ENCODE measurements at places on chromosomes 6 and 20.

DNA sequence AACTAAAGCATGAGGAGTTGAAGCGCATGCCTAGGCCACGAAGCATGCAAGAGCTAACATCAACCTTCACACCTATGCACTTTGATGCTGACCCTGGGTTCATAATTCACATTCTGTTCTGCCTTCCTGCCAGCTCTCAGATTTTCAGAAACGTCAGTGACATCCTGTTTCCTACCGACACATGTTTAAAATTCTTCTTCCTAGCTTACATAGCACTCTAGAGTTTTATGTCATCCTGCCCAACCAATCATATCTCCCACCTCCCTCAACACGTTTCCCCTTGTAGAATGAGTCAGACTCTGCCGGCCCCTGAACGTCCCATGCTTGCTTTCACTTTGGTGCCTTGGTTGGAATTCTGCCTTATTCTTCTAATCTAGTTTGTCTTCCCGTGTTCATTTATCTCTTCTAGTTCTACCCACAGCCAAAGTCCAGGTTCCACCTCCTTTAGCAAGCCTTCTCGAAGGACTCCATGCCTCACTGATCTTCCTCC, 97.2 kb upstream of the MAP7 start:
- DNase-seq = no peak

DNA sequence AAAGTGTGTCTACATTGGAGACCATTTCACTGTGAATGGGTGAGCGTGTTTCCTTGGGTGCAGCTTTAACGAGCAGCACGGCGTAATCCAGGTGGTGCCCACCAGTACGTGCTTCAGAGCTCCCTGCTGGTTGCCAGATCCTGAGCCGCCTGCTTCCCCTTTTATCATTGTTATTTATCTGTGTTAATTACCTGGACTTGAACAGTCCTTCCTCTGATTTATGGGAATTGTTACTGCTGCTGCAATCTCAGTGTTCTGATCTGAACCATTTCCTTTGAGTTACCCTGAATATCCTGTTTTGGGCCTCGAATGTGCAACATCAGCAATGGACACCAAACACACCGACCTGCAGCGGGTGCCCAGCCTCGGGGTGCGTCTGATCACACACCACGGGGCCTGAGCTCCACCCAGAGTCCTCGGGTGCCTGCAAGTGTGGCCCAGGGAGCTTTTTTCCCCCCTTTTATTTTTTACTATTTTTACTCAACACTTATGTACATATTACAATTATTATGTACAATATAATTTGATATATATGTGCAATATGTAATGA, 81.3 kb downstream of the RPP40 start:
- DNase-seq = no peak

DNA sequence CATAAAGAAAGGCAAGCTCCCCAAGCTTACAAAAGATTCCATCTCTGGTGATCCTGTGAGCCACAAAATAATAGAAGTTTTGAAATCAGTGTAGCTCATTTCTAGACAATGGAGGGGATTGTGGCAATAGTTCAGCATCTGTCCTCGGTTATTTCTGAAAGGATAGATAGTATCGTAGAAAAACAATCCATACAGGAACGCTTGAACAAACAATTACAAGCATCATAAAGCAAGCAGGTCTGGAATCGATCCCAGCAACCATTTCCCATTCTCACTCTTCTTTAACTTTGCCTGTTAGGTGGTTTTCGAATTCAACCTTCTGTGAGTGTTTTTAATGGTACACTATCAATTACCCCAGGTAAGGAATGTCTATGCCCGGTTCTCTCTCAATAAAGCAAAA, 931.1 kb downstream of the KIF16B start:
- no peak for DNase-seq

GRCh38 chr6:26223650-26224546, 136.7 kb downstream of the HFE start:
- no peak for DNase-seq

GRCh38 chr20:17558154-17558940, 11.5 kb upstream of the DSTN start:
- no peak for DNase-seq

DNA sequence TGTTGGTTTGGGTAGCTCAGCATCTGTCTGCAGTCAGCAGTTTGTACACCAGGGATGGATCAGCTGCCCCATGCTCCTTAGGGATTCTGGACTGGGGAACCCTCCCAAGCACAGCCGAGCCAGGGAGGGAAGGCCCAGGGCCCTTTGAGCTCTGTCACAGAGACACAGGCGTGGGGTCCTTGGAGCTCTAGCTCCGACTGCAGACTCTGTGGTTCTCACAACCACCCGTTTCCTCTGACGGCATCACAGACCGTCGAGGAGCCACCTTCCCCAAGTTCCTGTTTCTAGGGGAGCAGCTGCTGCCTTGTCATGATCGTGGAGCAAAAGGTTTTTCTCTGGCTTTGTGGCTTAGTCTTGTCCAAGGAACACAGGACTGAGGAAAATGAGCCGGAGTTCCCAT, at the start of gene SLA2:
Gene SLA2 (minus strand): TSS at position 199 of the 400 bp plus-strand sequence. CDS start 4,861 bp downstream, outside the sequence.
- peak; percentile 45 for DNase-seq

DNA sequence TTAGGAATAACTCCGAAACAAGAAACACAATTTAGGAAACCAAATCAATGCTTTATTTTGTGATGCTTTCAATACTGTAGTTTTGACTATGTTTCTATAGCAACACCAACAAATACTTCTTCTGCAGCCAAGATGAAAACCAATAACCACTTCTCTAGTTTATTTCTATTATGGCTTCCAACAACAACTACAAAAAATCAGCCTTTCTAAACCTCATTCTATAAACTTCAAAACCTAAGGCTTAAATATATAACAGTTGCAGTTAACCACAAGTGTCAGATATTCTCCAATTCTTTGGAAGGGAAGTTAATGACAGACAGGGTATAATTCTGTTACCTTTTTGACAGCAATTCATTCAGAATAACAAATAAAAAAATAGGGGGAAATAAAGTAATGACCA, 80.9 kb downstream of the EPB41L2 start:
- no peak for DNase-seq

- no peak for DNase-seq
Measured at GRCh38 chr6:108359901-108360882, 65.3 kb downstream of the AFG1L start.

- DNase-seq = no peak
Measured at GRCh38 chr6:121158891-121159290, 175.4 kb downstream of the TBC1D32 start.

GRCh38 chr6:107666981-107667601, 157.0 kb downstream of the SCML4 start:
- DNase-seq = no peak

GRCh38 chr6:42045538-42046460, 4.5 kb upstream of the TAF8 start:
- DNase-seq = no peak

DNA sequence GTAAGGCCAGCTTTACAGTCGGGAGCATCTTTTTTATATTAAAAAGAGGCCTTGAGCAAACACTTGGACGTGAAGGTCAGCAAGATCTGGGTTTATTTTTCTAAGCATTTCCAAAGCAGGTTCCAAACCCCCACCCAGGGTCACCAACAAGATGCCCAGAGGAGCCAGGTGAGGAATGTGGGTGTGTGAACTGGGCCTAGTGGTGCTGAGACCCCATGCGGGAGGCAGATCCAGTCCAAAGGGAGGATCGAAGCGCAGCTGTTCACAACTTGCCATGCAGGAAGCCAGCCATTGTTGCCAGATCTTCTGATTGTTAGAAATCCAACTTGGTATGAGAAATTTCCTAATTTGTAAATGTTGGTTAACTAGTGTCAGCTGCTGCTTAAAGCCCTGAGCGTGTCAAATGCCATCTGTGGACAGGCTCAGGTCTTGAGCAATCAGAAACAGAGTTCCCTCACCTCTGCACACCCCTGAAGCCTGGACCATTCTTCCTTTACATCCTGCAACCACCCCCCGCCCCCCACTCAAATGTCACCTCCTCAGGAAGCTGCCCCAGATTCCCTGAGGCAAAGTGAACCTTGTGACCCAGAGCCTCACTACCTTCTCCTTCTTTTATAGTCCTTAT, 46.5 kb downstream of the NFATC2 start:
- DNase-seq = no peak

- DNase-seq = no peak
Measured at GRCh38 chr6:118748311-118749062, 97.1 kb upstream of the CEP85L start.

- DNase-seq = no peak
Measured at GRCh38 chr6:71289039-71289801, 609 bp downstream of the OGFRL1 start.

DNA sequence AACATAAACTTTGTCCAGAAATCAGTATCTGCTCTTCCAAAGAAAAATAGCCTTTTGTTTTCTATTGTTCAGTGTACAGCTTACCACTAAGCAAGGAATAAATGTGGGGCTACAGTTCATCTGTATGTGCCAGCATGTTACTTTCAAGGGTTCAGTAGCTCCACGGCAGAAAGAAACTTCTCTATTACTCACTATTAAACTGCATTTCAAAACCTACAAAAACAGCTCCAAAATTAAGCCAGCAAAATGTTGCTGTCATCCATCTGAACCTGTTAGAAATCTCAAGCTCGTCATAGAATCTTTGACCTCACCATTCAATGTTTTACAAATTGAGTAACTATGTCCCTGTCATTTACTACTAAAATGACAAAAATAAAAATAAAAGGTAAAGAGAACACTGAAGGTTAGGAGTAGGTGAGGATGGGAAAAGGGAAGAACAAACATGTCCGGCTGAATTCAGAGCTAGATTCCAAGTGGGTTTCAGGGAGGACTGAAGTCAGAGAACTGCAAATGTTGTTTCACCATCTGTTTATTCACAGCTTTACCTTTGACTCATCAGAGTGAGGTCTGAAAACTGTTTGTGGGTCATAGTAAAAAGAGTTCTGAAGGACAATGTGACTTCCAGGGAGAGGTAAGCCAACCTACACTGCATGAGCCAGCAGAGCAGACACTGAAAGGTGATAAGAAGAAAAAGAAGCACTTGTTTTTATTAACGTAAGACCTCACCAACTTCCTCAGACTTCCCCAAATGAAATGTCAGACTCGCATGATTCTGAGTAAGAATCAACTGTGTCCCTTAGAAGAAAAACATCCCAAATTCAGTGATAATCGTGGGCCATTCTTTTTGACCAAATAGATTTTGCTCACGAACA, 62.0 kb downstream of the ATXN1 start:
- DNase-seq = no peak

DNA sequence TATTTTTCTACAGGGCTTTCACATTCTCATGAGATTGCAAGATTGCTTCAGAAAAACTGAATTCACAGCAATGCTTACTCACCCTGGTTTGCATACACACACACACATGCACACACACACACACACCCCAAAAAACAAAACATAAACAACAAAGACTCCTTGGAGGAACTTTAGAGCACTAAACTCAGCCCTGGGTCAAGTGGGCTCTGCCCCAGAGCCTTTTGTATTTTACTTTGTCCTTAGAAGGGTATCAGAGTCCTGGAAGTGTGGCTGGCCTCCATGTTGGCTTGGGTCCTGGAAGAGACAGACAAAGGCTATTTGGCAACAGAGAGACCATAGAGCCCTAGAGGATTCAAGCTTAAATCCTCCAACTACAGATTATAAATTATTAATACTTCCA, 8.0 kb upstream of the CST9 start:
- DNase-seq = no peak

GRCh38 chr6:145267076-145267867, 468.0 kb downstream of the EPM2A start:
- DNase-seq = no peak

DNA sequence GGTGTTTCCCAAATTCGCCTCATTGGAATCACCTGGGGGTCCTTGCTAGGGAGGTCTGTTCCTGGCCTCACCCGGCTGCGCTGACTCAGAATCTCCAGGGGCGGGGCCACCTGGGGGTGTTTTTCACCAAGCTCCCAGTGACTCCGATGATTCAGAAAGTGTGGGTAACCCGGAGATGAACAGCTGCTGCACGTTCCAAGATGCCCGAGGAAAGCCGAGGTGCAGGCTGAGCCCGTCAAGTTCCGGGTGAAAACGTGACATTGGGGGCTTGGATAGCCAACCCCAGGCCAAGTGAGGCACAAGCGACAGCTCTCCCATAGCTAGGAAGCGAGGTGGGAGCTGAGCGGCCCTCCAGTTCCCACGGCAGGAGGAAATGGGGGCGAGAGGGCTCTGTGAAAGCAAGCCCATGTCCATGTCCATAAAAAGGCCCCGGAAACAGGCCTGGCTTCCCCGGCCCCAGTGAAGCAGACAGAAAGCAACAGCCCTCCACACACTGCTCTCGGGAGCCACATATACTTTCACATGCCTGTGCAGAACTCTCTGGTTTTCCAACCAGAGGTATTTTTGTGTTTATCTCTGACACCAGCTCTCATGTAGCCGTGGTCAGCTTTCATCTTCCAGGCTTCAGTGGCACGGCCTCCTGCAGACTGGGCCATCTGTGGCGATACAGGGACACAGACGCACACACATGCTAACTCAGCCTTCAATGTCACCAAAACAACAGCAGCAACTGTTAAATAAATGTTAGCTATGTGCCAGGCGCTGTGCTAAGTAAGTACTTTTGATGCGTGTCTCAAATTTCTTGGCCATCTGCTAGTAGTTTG, 90.7 kb upstream of the CCDC28A start:
- no peak for DNase-seq

DNA sequence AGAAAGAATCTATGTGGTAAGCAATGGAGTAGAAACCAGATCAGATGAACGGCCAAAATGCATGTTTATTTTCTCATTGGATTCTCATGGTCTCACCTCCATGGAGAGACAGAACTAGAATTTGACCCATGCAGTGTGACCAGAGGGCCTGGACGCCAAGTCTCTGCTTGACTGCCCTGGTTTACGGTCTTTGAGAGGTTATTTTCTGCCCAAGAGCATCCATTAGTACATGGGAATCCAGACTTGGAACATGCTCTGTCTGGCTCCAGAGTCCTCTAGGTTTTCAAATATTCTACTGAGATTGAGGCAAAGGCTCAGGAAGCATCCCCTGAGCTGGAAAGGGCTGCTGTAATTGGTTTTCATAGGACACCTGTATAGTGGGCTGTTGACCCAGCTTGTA, 45.5 kb upstream of the UST start:
- no peak for DNase-seq

DNA sequence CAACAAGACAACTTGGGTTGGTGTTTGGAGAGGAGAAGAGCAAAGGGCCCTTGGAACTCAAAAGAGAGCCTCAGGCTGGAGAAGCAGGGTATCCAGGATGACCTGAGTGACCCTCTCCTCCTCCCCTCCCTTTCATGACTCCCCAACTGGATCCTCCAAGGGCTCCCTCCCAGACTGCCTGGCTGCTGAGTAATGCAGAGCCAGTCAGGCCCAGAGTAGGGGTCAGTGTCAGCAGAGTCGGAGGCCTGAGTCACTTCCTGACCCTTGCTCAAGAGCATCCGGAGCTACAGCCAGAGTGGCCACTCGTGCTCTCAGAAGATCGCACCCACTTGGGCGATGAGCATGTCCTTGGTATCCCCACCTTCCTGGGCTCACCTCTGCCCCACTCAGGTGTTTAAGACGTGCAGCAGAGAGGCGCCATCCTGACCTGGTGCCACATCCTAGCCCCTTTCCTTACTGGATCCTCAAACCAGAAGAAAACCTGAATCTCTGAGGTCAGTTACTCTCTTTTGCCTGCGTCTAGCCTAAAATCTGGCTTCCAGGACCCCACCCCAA, 2.8 kb upstream of the MAPK13 start:
- DNase-seq = no peak
